ENCODE measurements at places on chromosomes 2 and 18. TPM values are rescaled to one million over a fixed set of nuclear protein-coding genes. Genes with fewer than 3 reads are reported as not detected.

DNA sequence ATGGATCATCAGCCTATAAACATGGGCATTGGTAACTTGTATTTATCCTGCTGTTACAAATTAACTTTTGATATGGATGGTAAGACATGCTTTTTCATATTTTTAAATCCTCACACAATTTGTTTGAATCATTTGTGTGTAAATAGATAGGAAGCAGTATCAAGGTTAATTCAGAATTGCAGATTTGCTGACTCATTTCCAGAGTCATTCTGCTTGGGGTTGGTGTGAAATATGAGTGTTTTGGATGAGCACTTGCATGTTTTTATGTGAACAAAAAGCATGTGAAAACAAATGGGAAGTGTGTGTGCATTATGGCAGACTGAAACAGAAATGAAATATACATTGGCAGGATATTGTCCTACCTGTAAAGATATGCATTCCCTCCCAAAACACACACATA, 11.8 kb downstream of the CCDC85A start:
- DNase-seq = no peak

GRCh38 chr2:241931084-241931975, 61.8 kb downstream of the RTP5 start:
- DNase-seq = no peak

The SERPINB5 gene
- total RNA-seq = not detected

The COL4A3 gene
- 12.7 TPM for total RNA-seq

- no peak for DNase-seq
These were observed 668 bp downstream of the NFU1 start for GRCh38 chr2:69436596-69436937.

DNA sequence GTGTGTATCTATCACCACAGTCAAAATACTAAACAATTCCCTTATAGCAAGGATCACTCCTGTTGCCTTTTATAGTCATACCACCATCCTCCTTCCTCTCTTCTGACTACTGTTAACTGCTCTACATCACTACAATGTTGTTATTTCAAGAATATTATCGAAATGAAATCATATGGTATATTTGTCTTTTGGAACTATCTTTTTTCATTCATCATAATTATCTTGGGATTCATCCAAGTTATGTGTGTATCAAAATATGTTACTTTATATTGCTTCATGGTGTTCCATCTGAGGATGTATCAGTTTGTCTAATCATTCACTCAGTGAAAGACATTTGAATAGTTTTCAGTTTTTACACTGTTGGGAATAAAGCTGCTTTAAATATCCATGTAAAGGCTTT, 1423.0 kb upstream of the PIK3C3 start:
- no peak for DNase-seq

- no peak for DNase-seq
These were observed 71.7 kb upstream of the SIX3 start for GRCh38 chr2:44869761-44870160.

DNA sequence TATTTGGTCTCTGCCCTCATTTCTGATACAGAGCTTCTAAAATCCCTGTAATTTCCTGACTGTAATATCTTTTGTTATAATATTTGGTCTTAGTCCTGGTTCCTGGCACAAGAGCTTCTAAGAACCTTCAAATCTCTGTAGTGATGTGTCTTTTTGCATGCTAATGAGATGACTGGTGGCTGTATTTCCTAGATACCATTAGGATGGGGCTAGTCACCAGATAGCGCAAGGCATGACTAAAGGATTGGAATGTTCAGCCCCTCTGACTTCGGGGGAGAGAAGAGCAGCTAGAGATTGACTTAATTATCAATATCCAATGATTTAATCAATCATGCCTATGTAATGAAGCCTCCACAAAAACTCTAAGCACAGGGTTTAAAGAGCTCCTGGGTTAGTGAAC, 620.8 kb upstream of the ACVR2A start:
- DNase-seq = no peak

GRCh38 chr2:178280244-178280852, 86.0 kb downstream of the OSBPL6 start:
- DNase-seq = peak; percentile 68

- no peak for DNase-seq
These were observed 38.8 kb downstream of the NRP2 start for GRCh38 chr2:205721057-205721449.

DNA sequence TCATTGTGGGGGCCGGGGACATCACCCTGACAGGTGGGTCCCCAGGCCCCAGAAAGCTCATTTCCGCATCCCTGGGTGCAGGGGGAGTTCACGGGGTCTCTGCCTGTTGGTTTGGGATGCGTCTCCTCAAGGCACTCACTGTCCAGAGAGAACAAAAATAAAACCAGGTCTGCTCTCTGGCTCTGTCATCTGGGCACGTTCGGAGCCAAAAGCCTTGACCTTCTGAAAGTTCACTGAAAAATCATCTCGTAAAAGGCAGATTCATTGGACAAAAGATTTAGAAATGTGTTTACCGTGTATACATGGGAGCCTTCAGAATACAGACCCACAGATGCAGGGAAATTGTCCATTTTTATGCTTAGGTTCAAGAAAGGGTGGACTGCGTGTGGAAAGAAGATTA, 26.6 kb downstream of the MLPH start:
- no peak for DNase-seq

DNA sequence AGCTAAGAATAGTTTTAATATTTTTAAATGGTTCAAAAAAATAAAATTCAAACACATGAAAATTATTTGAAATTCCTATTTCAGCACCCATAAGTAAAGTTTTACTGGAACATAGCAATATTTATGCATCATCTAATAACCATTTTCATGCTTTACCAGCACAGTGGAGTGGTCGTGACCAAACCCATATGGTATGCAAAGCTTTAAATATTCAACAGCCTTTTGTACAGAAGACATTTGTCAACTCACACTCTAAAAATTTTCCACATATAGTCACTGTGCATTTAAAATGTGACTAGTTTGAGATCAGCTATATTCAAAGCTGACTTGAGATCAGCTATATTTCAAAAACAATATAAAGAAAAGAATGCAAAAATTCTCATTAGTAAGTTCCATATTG, 46.2 kb downstream of the PUM2 start:
- DNase-seq = no peak

The NT5DC4 gene
- total RNA-seq = not detected

The MC5R gene
- total RNA-seq = 0.18 TPM

DNA sequence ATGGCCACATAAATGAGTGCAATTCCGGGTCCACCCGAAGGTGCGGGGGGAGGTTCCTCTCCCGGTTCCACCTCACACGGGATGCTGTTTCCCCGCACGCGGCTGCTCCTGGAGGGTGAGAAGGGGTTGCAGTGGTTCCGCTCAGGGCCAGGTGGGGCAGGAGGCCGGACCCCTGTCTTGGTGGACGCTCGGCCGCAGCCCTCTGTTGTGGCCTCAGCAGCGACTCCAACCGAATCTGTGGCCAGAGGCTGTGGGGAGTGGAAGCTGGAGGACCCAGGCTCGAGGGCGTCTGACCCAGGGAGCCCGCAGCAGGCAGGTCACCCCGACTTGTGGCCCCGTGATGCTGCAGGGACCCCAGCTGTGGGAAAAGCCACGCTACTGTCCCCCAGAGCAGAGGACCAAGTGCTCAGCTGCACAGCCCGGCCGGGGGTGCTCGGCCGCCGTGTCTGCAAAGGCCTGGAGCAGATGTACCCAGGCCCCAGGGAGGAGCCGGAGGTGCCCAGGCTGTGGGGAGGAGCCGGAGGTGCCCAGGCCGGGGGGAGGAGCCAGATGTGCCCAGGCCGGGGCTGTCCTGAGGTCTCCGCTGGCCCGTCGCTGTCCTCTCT, 83.9 kb downstream of the RTP5 start:
- no peak for DNase-seq

The CCDC93 gene
- total RNA-seq = 24.4 TPM

DNA sequence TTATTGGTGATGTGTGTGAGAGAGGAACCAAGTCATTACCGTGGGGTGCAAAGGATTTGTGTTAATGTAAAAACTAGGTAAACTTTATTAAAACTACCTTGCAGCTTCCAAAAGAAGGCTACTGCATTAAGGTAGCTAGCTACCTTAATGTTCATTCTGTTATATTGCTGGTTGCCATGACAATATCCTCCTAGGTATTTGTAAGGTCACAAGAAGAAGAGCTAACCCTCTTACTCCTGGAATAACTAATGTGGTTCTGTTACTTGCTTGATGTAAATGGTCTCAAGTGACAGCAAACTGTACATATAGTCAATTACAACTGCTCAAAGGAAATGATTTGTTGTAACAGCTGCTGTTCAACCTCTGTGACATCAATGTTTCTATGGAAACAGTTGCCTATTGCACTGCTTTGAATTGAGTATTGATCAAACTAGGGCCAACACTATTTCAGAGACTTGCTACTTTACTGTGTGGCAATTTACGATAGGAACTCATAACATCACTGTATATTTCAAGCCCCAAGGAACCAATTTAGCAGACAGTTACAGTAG, 319.8 kb upstream of the HNRNPA3 start:
- no peak for DNase-seq

GRCh38 chr18:77539860-77540259, 290.2 kb downstream of the GALR1 start:
- no peak for DNase-seq

- no peak for DNase-seq
These were observed 52.0 kb downstream of the ZFP36L2 start for GRCh38 chr2:43174368-43174916.

GRCh38 chr2:35463805-35464596, 891.6 kb upstream of the CRIM1 start:
- DNase-seq = no peak

DNA sequence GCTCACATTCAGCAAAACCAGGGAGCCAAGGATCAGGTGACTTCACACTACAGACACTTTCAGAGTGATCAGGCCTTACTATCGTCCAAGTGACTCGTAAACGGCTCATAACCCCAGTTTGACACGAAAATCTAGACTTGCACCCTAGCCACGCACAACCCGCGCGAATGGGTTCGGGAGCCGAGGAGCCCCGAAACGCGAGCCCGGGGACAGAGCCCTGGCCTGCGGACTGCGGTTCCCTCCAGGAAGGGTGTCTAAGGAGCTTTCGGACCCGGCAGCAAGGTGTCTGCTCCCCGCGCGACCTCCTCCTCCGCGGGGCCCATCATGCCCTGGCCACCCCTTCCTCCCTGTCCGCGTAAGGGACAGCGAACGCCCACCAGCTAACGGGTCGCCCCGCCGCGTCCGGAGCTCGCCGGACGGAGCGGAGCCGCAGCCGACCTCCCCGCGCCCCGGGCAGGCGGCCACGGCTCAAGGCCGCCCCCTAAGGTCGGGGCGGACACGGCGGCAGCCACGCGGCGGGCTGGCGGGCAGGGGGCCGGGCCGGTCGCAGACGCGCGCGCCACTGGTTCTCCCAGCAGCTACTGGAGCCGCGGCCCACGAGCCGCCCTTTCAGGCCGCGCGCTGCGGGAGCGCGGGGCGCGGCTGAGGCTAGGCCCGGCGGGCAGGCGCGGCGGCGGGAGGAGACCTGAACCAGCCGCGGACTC, 575 bp downstream of the ATL2 start:
- peak; percentile 64 for DNase-seq

DNA sequence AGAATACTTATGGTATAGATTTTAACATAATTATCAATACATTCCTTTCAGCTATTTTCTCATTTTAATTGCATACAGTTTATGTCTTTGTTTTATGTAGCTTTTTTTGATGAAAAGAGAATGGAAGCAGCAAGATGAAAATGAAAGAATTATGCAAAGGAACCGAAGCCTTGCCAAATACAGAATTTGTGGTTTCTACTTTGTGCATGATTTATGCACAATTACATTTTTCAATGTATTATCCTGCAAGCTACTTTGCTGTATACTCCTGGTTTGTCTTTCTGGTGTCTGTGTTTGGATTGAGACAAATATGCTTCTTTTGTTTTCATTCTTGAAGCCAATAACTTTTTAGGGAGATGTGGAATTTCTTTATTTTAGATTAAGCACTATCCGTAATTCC, 1642.6 kb upstream of the CELF4 start:
- DNase-seq = no peak

DNA sequence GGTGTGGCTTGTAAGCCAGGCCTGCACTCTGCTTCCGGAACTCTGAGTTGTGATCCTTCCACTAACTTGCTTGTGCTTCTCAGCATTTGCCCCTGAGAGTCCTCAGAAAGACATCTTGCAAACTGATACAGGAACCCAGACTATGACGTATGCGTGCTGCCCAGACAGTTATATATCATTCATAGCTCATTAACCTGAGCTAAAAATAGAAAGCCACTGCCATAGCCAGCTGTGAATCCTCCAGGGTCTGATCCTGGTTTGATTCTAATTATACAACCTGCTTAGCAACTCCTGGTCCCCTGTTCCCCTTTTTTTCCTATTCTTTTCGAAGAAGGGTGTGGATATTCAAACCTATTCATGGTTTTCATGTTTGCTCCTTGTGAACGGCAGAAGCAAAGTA, 63.7 kb downstream of the MARCHF4 start:
- no peak for DNase-seq

DNA sequence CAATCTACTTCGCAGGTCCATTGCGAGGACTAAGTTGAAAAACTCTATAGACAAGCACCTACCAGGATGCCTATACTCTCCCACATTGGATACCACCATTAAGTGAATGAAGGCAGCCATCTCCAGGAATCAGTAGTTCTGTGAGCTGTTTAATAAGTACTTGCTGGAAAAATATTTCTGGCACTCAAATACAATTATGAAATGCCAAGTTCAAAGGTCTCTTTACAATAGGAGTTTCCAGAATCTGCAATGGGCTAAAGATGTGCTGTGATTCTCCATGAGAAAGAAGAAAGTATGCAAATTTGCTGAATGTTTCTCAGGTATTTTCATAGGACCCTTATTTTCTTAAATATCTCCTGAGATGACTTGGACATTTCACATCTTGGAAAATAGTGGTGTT, 103.0 kb downstream of the AP1S3 start:
- DNase-seq = no peak

The B4GALT6 gene
- total RNA-seq = 12.9 TPM

The UPP2 gene
- total RNA-seq = not detected

DNA sequence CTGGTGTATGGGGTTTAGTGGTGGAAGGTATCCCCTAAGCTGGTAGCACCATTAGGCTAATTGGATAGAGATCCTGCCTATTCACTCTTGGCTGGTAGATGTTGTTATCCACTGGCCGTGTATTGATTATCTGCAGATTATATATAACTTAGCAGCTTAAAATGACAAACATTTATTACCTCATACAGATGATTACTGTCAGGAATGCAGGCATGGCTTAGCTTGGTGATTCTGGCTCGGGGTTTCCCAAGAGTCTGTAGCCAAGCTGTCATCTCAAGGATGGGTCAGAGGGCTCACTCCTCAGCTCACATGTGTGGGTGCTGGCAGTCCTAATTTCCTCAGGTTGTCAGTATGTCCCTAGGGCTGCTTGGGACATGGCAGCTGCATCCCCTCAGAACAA, 465.8 kb downstream of the PARD3B start:
- DNase-seq = no peak

DNA sequence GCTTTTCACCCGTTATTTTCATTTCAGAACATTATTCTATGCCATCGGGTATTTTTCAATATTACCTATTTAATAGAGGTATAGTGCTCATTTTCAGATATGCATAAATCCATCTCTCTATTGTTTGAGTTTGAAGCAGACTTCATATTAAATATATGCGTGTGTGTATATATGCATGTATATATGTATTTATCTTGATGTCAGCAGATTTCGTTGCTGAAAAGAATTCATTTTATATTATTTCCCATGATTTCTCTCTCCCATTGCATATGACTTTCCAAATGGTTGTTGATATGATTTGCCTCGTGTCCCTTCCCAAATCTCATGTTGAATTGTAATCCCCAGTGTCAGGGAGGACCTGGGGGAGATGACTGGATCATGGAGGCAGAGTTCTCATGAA, 28.6 kb upstream of the COPS8 start:
- no peak for DNase-seq

Measured in adrenal gland (tissue), 19 donors.